ENCODE measurements at places on chromosomes 3 and 15.

DNA sequence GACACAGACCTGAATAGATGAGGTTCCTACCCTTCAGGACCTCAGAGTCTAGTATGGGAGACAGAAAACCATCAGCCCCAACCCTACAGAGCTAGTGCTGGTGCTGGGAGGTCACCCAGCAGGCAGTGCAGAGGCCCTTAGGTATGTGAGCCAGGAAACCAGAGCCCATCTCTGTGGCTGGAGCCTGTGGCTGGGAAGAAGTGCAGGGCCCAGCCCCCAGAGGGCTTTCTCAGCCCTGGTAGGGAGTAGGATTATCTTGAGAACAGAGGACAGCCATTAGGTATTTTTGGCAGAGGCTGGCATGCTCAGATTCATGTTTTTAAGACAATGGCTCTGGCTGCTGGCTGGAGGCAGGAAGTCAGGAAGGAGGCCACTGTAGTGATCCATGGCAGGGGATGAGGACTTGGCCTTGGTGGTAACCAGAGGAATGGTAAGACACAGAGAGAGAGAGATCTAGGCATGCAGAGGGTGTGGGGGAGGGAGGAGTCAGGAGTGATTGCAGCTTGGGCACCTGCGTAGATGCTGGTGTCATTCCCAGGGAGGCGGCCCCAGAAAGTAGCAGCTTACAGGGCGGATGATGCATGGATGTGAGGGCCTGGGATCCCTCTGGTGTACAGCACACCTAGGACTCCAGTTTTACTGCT, 220.9 kb upstream of the EIF1B start:
- no peak for DNase-seq

GRCh38 chr15:36079021-36079420, 500.4 kb upstream of the CDIN1 start:
- DNase-seq = no peak

GRCh38 chr15:77597804-77598453, 34.8 kb downstream of the LINGO1 start:
- no peak for DNase-seq

DNA sequence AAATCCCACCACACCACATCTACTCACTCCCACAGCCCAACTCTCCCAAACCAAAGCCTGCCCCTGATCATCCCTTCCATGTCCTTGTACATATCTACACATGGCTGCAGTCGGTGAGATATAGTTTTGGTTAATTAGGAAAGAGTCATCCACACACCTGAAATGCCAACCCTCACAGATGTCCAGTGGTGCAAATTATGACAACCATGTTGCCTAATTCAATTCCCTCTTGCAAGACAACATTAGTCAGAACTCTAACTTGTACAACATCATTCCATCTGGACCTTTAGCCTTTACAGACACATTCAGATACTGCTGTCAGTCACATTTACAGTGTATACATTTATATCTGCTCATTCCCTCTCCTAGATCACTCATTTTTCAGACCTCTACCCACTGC, 41.2 kb downstream of the TUBGCP4 start:
- DNase-seq = no peak

Data from COR-L47 (cell line).